ENCODE measurements at places on chromosomes 16 and 17. TPM values are rescaled to one million over a fixed set of nuclear protein-coding genes. Genes with fewer than 3 reads are reported as not detected.

GRCh38 chr17:64262198-64262999 is 661 bp downstream of the TEX2 start:
- DNase-seq: peak; percentile 38

DNA sequence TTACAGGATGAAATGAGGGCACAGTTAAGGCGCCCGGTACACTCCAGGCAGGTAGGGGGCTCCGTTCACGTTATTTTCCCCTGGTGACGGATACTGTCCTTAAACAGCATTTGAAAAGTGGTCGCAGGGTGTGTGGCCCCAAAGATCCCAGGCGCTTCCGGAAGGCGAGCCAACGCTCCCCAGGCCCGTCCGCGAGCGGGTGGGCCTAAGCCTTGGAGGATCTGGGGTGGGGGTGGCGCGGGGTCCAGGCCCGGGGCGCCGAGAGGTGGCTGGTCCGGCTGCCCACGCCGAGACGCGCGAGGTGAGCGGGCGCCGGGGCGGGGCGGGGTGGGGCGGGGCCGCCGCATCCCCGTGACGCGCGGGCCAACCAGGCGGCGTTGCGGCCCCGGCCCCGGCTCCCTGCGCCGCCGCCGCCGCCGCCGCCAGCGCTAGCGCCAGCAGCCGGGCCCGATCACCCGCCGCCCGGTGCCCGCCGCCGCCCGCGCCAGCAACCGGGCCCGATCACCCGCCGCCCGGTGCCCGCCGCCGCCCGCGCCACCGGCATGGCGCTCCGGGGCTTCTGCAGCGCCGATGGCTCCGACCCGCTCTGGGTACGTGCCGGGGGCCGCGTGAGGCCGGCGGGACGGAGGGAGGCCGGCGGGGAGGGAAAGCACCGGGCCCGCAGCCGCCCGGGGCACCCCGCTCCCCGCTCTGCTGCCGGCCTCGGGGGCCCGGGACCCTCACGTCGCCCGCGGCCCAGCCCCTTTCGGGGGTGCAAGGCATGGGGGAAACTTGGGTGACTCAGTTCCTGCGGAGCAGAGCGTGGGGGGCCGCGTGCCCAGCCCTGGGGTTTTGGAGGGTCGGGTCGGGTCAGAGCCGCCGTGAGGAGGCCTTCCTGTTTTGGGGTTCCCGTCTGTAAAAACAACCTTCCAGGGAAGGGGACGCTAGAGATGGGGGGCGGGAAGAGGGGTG is at the start of gene ABCC1:
Gene ABCC1 (plus strand): TSS at position 407 of the 951 bp plus-strand sequence. CDS start 136 bp downstream, at position 543.
- no peak for DNase-seq

DNA sequence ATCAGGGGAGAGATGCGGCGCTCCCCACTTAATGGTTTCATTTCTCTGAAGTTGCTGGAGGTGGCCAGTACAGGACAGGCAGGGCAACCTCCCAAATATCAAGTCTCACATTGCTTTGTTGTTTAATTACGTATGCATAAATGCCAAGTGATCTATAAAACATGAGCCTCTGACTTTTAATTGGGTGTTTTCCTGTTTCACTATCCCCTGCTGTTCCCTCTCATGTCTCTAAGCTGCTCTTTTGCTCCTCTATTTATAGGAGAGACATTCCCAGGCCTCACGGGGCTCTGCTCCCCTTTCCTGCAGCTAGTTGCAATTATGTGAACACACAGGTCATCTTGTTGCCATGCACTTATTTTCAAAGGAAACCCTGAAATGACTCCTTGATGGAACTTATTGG is 1173.5 kb upstream of the GOT2 start:
- DNase-seq: no peak

GRCh38 chr17:69696650-69697049 is 282.2 kb downstream of the MAP2K6 start:
- no peak for DNase-seq

- no peak for DNase-seq
Observed at GRCh38 chr16:57952909-57953308, 18.0 kb downstream of the CNGB1 start.

GRCh38 chr17:65660947-65661346 is 99.5 kb upstream of the AXIN2 start:
- DNase-seq: peak; percentile 53

- DNase-seq: no peak
Observed at GRCh38 chr17:57629886-57630285, 115.2 kb downstream of the CCDC182 start.

Gene CRYBA1
- not detected for total RNA-seq

Gene SHMT1
- 17.0 TPM for total RNA-seq

Gene CCL16
- total RNA-seq: not detected

Gene MBTD1
- total RNA-seq: 7.7 TPM

Gene KRTAP4-6
- not detected for total RNA-seq

Gene CAMKK1
- total RNA-seq: 4.3 TPM

Gene GRAP
- total RNA-seq: not detected

Gene NPIPB9
- total RNA-seq: 2.1 TPM
